Neuronal stem cell (in vitro differentiated cells): ENCODE measurements at places on chromosomes 5 and 9.

DNA sequence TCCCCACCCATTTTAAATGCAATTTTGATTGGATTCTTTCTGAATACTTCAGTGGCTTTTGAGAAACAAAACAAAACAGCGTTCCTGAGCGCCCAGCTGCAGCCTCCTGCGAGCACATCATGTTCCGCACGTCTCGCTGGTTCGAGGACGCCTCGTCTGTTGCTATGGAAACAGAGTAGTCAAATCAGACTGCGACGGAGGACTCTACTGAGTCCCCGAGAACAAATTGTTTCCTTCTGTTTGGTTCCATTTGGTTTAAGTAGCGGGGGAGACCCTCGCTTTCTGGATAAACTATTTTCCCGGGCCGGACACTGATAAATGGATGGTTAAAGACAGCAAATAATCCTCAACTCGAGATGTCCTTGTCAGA lies 69.0 kb downstream of the SLC28A3 start:
- peak; percentile 67 for DNase-seq

DNA sequence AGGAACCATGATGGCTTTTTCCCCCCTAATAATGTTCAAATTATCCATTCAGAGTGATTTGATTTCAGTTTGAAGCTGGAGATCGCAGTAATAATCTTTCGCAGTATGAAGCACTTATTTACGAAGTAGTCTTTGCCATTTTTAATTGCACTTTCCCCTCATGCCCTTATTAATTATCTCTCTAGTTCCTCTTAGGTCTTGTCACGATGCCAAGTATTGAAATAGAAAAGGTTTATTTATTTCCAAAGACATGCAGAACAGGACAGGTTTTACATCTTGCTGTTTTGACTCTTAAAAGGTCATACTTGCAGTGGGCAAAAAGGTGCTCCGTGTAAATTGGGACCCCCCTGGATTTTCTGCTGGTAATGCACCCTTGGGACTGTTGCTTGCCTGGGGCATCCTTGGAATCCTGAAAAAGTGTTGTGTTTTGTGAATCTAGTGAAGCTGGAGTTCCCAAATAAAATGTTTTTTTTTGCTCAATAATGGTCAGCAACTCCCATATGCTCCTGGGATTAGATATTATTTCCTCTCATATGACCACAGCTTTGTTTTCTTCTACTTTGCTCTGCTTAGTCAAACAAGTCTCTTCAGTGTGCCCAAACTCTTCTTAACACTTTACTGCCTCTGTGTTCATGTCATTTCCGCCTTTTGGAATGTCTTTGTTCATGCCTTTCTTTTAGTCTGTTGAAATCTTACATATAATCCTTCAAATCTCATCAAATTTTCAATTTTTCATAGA lies 278.3 kb downstream of the TMEM38B start:
- DNase-seq = no peak

DNA sequence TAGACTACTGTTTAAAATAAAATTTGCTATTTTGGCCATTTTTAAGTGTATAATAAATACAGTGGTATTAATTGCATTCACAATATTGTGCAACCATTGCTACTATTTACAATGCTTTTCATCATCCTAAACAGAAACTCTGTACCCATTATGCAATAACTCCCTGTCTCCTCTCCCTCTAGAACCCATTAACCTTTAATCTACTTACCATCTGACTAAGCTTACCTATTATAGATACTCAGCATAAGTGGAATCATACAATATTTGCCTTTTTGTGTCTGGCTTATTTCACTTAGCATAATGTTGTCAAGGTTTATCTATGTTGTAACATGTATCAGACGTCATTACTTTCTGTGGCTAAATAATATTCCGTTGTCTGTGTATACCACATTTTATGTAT lies 25.9 kb downstream of the CD14 start:
- DNase-seq = no peak

- DNase-seq = no peak
These were observed 550.8 kb downstream of the BNC2 start for GRCh38 chr9:16319646-16320045.

DNA sequence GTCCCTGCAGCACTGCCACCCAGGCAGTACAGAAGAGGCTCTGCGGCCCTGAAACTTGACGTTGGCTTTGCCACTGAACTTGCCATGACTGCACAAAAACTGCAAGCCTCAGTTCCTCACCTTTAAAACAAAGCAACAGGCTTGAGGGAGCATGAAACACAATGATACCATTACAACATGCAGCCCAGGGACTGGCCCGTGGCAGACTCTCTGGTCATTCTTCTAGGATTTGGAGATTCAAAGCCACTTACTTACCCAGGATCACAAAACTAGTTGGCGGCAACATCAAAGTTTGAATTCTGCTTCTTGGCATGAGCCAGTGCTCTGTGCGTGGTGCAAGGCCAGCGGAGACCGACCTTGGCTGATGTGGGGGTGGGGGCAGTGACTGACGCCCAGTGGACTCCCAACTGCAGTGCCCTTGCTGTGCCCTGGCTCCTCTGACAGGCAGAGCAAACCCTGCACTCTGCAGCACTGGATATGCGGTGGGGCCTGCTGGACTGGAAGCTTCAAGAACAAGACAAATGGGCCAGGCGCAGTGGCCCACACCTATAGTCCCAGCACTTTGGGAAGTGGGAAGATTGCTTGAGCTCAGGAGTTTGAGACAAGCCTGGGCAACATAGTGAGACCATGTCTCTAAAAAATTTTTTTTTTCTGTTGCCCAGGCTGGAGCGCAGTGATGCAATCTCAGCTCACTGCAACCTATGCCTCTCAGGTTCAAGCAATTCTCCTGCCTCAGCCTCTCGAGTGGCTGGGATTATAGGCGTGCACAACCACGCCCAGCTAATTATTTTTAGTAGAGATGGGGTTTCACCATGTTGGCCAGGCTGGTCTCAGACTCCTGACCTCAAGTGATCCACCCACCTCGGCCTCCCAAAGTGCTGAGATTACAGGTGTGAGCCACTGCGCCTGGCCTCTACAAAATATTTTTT lies 18.9 kb downstream of the SQSTM1 start:
- no peak for DNase-seq

DNA sequence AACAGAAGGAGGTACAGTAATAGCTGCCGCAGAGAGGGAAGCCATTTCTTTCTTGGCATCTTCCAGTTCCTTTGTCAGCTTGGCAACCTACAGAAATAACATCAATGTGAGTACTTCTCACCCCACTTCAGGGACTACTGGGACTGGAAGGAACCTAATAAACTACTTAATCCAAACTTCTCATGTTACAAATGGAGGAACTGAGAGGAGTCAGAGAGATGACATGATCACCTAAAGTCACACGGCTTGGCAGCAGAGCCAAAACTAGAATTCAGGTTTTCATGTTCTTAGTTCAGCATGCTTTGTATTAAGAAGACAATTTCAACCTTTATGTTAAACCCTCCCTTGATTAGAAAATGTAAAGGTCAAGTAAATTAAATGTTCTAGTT lies 44.7 kb downstream of the DIAPH1 start:
- no peak for DNase-seq
